ENCODE measurements at places on chromosomes 5 and 9.

GRCh38 chr9:137987244-137988030 is 109.9 kb downstream of the CACNA1B start:
- no peak for DNase-seq

GRCh38 chr5:67998709-67999261 is 216.8 kb upstream of the PIK3R1 start:
- DNase-seq: no peak

DNA sequence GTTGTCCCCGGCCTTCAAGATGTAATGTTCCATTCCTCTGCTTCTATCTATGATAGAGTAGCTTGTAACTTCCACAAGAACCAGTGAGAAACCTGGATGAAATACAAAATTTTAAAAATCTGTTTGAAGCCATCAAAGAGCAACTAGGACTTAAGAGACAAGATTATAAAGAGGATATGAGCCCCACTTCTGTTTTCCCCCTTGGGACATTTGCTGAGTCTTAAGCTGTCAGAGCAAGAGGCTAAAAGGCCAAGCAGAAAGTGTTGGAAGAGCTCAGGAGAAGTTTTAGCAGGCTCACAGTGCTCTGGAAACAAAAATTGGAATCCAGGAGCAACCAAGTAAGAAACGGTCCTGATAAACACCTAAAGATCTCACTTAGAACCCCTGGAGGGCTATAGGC is 76.1 kb downstream of the ADRB2 start:
- DNase-seq: no peak

- DNase-seq: no peak
Measured at GRCh38 chr9:5762421-5762820, 70.5 kb downstream of the ERMP1 start.

GRCh38 chr5:69512740-69513260 is 20.2 kb downstream of the OCLN start:
- no peak for DNase-seq

- no peak for DNase-seq
Measured at GRCh38 chr5:36710039-36710438, 103.6 kb downstream of the SLC1A3 start.

DNA sequence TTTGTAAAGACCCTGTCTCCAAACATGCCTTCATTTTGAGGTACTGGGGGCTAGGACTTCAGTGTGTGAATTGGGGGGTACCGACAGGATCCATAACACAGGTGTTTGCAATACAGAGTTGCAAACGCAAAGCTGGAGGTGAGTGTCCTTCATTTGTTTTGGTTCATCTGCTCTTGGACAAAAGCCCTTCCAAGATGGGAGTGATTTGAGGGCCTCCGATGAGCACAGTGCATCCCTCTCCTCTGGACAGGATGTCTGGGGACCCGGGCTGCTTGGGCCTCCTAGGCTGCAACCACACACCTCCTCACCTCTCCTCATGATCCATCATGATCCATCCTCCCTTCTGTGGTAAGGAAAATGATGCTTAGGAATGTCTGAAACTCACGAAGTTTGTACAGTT is 23.8 kb downstream of the FGD3 start:
- DNase-seq: no peak

GRCh38 chr9:129783516-129784361 is 19.2 kb upstream of the TOR1B start:
- peak; percentile 75 for DNase-seq

DNA sequence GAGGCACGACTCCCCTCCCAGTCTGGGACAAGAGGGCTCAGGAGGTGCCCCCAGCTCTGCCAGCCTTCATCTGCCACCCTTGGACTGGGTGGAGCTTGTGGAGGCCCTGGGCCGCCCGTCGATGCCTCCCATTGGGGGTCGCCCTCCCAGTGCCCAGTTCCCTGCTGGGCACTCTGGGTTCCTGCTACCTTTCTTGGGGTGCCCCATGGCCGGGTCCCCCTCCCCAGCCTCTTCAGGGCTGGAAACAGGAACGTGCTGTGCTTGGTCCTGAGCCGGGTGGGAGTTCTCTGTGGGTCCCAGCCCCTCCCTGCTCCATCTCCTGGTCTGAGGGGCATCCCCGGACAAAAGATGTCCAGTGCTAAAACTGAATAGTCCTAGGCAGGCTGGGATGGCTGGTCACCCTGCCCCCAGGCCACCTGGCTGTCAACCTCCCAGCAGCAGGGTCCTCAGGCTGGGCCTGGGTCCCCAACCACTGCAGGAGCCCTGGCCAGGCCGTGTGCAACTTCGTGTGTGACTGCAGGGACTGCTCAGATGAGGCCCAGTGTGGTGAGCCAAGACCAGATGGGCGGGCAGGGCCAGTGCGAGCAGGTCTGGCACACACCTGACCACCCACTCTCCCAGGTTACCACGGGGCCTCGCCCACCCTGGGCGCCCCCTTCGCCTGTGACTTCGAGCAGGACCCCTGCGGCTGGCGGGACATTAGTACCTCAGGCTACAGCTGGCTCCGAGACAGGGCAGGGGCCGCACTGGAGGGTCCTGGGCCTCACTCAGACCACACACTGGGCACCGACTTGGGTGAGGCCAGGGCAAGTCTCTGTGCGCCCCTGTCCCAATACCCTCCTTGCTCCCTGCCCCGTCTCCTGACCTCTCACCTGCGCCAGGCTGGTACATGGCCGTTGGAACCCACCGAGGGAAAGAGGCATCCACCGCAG is 784 bp downstream of the MAMDC4 start:
- no peak for DNase-seq

DNA sequence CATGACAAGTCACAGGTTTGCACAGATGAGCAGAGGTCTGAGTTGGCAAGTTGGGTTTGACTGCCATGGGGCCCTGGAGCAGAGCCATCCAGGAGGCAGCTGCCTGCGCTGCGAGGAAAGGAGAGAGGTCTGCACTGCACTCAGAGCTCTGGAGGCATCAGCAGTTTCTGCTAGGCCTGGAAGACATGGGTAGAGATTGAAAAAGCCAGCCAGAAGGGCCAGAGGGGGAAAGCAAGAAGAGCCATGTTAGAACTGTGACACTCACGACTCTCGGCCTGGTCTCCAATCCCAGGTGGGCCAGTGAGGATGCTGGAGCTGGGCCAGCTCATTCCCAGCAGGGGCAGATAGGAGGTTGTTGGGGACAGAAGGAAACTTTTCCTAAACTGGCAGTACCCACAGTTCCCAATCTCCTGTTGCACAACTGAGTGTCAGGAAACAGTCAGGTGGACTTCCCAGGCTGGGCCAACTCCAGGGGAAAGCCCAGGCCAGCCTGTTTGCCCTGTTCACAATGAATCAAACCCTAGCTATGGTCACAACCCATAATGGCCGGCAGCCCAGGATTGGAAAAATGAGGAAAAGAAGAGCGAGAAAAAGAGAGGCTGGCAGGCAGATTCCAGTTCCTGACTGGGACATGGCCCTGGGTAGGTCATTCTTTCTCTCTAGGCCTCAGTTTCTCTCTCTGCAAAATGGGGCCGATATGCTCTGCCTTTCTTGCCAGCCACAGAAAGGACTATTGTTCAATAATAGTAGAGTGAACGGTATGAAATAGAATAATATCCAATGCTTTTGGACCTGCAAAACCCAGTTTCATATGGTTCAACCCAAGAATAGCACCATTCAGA is 7.8 kb upstream of the ORM1 start:
- no peak for DNase-seq

GRCh38 chr5:151351671-151352070 is 4.3 kb upstream of the SLC36A2 start:
- no peak for DNase-seq

DNA sequence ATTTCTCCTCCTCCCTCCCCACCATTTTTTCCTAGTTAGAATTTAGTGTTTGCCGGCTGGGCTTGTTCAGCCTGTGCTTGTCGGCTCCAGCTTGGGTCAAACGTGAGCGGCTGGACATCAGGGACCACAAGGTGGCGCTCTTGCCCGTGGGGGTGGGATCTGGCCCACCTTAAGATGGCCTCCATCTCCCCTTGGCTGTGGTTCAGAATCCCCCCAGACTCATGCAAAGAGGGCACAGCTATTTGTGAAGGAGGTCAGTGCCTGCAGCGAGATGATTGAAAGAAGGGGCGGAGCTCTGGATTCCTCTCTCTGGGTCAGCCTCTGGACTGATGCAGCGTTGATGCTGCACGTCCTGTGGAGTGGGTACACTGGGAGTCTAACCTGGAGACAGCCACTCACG is 283.3 kb upstream of the TUT7 start:
- DNase-seq: no peak

DNA sequence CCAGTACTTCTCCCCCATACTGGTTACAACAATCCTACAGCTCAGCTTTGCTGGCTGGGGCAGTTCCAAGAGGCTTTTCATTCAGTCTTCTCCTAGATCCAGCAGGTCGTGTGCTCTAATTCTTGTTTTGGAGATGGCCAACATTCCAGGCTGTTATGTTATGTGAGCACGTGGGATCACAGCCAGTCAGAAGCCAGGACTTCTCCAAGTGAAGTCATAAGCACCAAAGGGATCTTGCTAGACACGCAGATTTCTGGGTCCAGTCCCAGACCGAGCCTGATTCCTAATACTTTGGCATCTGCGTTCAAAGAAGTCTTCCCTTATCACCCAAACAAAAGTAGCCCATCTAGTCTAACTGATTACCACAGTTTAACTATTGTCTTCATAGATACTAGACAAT is 1.4 kb upstream of the LARP1 start:
- DNase-seq: no peak

DNA sequence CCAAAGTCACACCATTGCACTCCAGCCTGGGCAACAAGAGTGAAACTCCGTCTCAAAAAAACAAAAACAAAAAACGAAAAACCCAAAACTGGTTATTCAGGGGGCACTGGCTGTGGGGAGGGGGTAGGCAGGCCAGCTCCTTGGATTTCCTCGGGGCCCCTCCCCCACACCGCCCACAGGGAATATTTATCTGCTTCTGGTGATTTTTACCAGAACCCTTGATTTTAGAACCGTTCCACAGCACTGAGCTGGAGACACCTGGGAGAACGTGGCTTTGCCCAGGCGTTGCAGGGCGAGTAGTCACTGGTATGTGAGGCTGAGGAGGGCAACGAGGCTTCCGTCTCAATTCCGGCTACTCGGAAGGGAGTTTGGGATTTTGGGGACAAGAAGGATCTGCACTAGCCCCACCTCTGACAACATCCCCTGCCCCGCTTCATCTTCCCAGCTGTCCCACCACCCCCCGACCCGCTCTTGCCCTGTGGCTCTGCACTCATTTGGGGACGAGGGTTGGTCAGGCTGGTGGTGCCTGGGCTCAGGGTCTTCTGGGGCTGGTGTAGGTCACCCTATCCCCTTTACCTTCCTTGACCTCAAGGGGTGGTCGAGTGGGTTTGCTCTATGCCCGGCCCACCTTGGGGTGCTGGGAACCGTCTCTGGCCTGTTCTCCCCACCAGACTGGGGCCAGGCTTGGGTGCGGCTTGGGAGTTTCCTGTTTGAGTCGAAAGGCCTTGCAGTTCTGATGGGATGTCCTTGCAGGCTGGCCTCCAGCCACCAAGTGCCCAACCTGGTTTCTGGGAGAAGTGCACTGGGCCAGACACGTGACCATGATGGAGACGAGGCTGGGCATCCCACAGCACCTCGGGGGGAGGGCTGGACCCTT is 3.5 kb downstream of the AHRR start:
- DNase-seq: no peak

DNA sequence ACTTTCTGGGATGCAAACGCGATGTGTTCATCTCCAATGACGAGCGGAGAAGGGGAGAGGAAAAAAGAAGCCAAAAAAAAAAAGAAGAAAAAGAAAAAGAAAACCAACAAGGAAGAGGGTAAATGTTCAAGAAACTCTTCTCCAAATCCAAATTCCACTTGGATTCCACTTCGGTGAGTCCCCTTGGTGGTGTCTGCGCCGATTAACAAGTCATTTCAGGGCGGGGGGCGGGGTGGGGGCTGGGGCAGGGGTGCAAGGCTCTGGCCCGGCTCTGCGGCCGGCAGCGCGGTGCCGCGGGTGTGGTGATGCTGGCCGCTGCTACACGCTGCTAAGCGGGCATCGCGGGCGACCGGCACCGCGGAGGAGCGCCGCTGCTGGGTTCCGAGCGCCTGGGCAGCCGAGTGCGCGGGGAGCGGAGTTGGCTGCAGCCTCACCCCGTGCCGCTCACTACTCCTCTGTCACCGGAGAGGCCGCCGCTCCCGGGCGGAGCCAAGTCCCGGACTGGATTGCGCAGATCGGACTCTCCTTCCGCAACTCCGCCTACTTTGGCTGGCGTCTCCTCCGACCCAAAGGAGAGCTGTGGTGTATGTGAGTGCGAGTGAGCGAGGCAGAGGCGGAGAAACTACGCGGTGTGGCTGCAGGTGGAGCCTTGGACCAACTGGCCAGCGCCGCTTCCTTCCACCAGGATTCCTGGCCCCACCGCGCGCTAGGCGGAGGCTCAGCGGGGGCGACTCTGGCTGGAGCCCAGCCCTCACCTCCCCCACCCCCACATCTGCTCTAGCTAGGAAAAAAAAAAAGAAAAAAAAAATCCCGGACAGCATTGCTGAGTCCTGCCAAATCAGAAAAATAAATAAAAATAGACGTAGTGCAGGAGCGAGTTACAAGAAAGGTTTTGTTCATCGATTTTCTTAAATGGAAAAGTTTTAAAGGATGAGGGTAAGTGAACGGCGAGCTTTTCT is at the start of gene SEMA6A:
TSS of gene SEMA6A (minus strand) at position 457 of the 959 bp plus-strand sequence. CDS start 69,879 bp downstream, outside the sequence.
- DNase-seq: peak; percentile 73

GRCh38 chr5:136208916-136209315 is 16.0 kb upstream of the SMIM32 start:
- DNase-seq: no peak

DNA sequence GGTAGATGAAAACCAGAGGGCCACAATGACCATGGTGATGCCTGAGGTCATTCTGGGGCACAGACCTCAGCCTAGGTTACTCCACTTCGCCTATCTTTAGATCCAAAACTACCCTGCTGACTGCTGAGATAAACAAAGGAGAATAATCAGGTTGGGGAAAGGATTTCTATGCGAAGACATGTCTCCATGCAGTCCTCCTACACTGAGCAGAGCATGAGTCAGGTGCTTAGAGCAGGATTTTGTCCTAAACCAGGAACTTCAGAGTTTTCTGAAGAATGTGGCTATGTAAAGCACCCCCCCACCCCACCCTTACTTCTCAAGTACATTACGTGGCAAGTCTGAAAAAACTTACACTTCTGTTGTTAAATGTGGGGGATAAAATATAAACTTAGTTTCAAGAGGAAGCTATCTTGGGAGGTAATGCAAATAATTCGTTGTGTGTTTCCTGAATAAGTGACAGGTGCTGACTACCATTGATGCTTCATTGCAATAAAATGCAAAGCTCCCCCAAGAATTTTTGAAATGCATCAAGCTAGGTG is 19.4 kb downstream of the PDCD1LG2 start:
- no peak for DNase-seq

GRCh38 chr5:76790632-76791290 is 28.1 kb upstream of the F2RL1 start:
- no peak for DNase-seq
